ENCODE measurements at places on chromosomes 7 and 10.
A peak's percentile ranks its signal among the peaks of the same experiment; 100 is the strongest.

DNA sequence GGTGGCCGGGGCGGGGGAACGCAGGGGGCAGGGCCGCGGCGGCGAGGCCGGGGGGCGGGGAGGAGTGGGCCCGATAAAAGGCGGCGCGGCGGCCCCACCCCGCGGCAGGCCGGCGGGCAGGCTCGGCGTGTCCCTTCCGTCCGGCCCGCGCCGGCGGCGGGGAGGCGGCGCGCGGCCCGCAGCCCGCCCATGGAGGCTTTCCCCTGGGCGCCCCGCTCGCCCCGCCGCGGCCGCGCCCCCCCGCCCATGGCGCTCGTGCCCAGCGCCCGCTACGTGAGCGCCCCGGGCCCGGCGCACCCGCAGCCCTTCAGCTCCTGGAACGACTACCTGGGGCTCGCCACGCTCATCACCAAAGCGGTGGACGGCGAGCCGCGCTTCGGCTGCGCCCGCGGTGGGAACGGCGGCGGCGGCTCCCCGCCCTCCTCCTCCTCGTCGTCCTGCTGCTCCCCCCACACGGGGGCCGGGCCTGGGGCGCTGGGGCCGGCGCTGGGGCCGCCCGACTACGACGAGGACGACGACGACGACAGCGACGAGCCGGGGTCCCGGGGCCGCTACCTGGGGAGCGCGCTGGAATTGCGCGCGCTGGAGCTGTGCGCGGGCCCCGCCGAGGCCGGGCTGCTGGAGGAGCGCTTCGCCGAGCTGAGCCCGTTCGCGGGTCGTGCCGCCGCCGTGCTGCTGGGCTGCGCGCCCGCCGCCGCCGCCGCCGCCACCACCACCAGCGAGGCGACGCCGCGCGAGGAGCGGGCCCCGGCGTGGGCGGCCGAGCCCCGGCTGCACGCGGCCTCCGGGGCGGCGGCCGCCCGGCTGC lies at the start of gene NANOS1:
Gene NANOS1, plus strand, starts transcription at position 102 of the 808 bp plus-strand sequence. Its CDS starts 88 bp downstream, at position 190.
- DNase-seq, result no peak

- DNase-seq, result no peak
Observed at GRCh38 chr7:39461263-39461820, 104.9 kb upstream of the YAE1 start.

DNA sequence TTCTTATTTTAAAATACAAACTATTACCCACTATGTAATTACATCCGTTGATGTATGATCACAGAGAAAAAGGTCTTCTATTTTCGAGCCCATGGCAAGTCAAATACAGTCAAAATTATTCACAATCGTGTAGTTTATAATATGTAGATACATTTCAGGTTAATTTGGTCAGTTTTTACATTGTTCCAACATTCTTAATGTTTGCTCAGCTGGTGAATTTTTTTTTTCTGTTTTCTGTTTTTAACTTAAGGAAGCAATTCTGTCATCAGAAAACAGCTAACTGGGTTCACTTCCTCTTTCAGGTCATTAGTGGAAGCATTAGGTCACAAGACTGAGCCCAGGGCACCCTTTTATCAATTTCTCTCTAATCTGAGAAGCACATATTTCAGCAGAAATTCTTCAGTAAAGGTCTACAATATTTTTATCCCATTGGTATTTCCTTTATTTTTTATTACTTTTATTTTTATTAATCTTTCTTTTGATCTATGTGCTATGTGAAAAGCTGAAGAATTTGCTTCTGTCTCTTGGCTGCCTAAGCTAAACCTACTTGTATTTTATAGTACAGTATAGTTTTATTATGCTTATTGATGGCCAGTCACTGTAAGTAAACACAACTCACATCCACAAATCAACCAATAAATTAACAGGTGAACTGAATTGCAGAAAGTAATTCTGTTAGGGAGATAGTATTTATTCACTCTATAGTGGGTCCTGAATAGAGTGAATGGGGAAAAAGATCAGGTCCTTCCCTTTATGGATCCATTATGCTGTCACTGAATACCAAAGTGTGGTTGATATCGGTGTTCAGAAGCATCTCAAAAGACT lies 84.6 kb downstream of the ICA1 start:
- DNase-seq, result no peak

DNA sequence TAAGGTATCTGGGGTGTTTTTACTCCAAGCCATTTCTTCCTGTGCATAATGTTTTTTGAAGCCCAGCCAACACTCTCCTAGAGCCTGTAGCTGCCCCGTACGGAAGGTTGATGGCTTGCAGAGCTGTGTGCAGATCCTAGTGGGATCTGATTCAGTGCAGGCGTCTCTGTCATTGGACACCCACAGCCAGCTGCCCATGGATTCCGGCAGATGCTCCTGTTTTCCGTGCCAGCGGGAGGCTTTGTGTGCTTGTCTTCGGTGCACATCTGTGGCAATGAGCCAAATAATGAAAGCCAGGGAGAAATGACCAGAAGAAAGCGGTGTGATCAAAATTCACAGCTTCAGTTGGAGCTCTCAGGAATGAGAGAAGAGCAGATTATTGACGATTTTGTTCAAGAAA lies 426.4 kb downstream of the TYW1 start:
- DNase-seq, result no peak

DNA sequence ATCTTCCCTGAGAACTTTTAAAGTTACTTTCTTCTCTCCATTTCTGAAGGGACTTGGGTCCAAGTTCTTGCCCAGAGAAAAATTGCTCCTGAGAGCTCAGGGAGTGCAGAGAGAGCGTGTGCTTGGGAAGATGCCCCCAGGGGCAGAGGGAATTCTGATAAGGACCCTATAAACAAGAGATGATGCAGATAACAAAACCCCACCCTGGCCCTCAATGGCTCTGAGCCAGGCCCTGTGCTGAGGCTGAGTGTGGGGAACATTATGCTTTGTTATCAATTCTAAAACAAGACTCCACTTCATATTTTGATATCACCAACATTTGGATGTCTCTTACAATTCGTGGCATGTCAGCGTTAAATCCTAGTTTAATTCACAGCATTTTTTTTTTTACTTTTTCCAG lies 34.4 kb upstream of the HABP2 start:
- DNase-seq, result no peak

DNA sequence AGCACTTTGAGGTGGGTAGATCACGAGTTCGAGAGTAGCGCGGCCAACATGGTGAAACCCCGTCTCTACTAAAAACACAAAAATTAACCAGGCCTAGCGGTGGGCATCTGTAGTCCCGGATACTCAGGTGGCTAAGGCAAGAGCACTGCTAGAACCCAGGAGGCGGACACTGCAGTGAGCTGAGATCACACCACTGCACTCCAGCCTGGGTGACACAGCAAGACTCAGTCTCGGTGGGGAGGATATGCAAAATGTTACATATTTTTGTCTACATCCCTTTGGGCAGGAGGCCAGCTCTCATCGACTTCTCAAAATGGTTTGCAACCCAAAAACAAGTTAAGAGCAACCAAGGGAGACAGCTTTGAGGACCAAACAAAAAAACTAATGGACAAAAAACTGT lies 8.2 kb downstream of the ATE1 start:
- no peak for DNase-seq

- no peak for DNase-seq
Observed at GRCh38 chr10:132845041-132845551, 59.1 kb upstream of the NKX6-2 start.

DNA sequence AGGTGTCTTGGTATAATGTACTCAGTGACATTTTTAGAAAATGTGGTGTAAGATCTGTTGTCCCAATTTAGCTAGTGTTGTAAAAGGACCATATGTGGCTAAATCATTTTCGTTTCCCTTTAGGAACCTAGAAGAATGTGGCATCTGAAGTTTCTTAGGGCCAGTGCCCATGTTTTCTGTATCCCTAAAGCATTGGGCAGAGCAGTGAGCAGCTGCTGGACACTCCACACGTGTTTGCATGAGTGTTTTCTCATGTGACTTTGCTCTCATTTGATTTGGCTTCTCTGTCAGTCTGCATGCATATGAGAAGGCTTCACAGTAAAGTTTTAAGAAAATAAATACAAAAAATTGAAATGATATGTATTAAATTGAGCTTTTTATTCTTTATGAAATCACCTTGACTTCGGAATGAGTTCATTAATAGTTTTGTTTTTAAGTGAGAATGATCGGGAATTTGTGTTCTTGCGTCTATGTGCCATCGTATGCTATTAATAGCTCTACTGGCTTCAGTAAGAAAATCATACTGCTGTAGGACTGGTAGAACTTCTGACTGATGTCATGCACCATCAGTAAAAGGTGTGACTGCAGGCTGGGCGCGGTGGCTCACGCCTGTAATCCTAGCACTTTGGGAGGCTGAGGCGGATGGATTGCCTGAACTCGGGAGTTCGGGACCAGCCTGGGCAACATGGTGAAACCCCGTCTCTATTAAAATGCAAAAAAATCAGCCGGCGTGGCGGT lies 61.3 kb downstream of the RBM33 start:
- no peak for DNase-seq

DNA sequence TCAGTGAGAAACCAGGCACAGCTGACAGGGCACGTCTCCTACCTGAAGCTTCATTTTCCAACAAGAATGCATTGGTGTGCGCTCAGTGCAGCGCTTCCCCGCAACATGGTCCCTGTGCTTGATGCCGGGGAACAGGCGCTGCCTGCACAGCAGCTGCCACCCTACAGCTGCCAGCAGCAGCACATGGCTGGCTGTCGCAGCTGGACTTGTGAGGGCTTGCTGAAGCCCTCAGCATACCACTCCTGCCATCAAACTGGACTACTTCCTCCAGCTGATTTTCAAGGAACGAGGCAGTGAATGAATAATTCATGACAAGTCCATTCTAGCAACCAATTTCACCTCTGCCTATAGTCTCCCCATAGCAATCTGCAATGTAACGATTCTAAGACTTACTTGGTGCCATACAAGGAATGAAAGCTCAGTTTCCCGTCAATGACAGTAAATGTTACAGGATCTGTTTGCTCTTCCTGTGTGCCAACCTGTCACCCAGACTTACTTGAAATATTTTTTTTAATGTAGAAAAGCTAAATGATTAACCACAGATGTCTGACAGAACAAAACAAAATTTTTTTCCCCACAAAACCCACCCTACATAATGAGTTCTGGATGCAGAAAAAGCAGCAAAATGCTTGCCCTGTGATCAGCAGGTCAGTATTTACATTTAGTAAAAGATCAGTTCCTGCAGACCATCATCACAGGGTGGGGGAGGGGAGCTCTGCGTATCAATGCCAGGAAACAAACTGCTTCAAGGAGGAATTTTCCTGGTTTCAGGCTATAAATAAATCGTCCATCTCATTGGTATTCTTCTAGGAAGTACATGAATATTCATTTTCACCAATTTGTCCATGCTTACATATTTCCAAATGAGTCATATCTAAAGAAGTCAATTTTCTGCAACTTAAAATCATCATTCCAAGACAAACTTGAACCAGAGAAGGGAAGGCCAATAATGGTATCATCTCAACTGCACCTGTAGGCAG lies 140.6 kb downstream of the ALOX5 start:
- DNase-seq, result no peak

DNA sequence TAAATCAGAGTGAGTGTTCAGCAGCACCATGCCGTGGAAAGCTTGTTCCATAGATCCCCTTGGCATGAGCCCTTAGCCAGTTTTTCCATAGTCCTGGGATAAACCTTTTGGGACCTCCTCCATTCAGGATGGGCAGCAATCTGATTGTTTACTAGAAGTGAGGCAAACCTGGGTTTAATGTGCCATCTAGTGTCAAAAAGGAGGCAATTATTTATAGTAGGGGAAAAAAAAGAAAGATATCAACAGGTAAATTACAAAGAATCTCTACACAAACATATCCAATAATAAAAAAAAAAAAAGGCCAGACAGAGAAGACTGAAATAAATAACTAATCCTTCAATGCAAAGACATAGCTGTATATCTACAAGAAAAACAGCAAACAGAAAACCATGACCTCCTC lies 229.0 kb upstream of the STK17A start:
- no peak for DNase-seq

GRCh38 chr7:105776068-105776790 lies 100.2 kb downstream of the ATXN7L1 start:
- peak; percentile 65 for DNase-seq

- no peak for DNase-seq
Observed at GRCh38 chr10:97058521-97058920, 127.2 kb downstream of the SLIT1 start.

GRCh38 chr10:1270906-1271305 lies 214.7 kb downstream of the WDR37 start:
- no peak for DNase-seq

Measured in kidney glomerular epithelial cell (primary cell).